ENCODE measurements at places on chromosomes 12 and 14.

- DNase-seq = no peak
These were observed 346.2 kb upstream of the FAR2 start for GRCh38 chr12:28802706-28803438.

DNA sequence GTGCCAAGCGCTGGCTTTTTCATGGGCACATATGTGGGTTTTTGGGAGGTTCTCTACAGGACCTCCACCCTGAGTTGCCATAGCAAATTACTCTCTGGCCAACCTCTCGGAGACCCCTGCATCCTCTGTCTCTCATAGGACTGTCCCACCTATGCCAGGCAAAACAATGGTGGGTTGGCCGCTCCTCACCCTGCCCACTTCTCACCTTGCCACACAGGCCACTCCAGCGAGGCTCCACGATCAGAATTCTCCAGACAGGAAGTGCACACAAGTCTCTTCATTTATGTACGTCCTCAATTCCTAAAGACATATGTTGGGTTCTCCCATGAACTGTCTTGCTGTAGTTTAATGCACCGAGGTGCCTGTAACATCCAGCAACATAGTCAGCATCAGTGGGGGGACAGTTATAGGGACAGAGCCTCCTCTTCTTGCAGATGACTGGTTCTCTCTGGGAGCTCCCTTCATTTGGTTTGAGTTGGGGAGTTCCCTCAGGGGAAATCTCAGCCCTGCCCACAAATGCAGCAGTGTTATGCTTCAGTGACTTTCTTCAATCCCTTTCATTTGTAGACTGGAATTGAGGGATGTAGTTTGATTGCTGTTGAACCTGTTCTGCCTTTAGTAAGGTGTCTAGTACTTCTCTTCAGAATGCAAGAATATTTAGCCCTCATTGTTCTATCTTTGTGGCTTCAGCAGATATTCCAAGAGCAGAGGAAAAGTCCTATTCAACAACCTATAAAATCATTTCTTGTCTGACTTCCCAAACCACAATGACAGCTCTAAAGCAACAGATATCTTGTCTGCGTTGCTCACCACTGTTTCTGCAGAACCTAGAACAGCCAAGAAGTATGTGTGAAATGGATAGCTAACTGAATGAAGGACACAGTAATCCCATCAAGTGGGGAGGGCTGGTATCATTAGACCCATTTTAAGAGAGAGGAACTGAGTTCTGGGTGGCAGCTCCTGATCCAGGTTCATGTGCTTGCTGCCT, 2.8 kb upstream of the LTBP2 start:
- DNase-seq = no peak

- peak; percentile 78 for DNase-seq
These were observed 83.2 kb downstream of the BCL11B start for GRCh38 chr14:99188731-99189191.

DNA sequence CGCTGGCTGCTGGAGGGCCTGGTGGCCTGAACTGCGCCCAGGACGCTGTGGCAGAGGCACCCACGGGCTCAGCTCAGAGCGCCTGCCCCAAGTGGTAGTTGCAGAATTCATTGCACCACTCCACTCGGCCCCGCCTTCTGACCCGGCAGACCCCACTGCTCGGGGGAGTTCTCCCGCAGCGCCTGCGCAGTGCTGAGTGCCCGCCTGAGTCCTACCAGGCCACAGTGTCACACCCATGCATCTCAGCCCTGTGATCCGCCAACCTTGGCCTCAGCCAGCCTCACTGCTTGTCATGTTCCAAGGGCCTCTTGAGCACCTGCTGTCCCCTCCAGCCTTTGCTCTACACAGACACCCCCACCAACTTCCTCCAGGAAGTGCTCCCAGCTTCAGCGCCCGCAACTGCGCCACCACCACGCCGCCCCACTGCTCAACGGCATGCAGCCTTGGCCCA, 12.2 kb downstream of the DEGS2 start:
- no peak for DNase-seq

GRCh38 chr12:66051361-66051760, 79.2 kb downstream of the LLPH start:
- no peak for DNase-seq

DNA sequence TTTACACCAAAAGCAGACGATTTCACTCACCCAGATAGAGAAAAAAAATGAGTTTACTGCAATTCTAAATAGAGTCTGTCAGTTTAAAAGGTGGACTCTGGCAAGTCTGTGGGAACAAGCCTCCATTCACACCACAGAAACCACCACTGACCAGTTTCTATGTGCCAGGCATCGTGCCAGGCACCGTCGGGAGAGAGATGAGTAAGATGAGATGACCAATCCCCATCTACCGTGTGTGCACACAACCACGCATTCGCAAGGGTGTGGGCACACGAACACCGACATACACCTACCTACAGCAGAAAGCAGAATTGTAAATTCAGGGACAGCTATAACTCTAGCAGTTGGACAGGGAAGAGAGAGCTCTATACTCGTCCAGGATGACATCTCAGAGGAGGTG, 58.3 kb downstream of the PRIMA1 start:
- no peak for DNase-seq

GRCh38 chr12:68224613-68225285, 861 bp downstream of the IL26 start:
- no peak for DNase-seq
